Renal cortex interstitium (tissue), 15 donors: ENCODE measurements at places on chromosomes 3 and 15. TPM values are rescaled to one million over a fixed set of nuclear protein-coding genes. Genes with fewer than 3 reads are reported as not detected.

DNA sequence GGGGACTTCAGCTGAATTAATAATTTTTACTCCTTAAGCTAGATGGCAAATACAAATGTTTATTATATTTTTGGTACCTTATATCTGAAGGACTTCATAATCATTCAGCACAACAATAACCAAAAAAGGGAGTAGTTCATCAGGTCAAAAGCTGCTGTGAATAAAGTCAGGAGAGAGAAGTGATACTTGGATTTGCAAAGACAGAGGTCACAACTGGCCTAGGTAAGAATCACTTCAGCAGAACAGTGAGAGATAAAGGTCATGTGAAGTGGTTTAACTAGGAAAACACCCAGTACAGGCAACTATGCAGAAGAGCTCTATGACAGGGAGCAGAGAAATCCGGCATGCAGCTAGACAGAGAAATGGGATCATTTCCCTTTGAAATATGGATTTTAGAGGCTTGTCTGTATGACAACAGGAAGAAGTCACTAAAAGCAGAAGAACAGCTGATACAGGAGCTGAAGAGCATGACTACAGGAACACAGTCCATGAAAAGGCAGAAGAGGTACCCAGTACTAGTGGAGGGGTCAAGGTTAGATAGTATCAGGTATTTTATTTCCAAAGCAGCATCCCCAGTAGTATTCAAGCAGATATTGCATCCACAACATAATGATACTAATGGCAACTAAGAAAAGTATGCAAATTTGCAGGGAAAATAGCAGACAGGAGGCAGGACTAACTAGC is 25.7 kb downstream of the ZMAT3 start:
- DNase-seq = no peak

- no peak for DNase-seq
Observed at GRCh38 chr3:57582474-57583168, 14.5 kb downstream of the ARF4 start.

GRCh38 chr3:113266738-113267137 is 55.4 kb downstream of the BOC start:
- DNase-seq = no peak

- no peak for DNase-seq
Observed at GRCh38 chr3:58321791-58322190, 10.9 kb upstream of the PXK start.

DNA sequence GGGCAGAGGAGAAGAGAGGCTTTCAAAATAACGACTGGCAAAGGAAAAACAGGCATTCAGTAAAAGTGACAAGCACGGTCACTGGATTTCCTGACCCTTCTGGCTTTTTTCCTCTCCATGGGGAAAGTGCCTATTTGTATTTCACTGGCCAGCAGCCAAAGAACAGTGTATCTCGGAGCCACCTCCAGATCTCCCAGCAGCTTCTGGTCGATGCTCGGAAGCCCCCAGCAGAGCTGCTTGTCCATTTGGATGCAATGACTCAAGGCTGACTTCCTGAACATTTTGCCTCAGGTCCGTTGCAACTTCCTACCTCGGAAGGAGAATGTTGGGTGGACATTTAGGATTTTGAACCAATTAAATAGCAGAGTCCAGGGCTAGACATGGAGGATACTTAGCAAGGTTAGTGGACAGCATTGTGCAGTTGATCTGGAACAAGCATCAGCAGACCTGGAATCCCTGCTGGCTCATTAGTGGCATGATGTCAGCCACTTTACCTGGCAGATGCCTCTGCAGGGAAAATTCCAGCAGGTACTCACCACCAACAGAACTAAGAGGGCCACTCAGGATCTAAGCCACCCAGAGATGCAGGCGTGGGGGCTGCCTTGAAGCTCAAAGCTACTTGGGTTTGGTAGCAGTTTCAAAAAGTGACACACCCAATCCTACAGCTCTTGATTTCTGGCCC is 1.1 kb downstream of the FAM107A start:
- DNase-seq = no peak

The LRRN1 gene
- 23.3 TPM for polyA plus RNA-seq
